ENCODE measurements at places on chromosomes 16 and 17. TPM values are rescaled to one million over a fixed set of nuclear protein-coding genes. Genes with fewer than 3 reads are reported as not detected.

- peak; percentile 98 for DNase-seq
These were observed at the start of gene PPL for GRCh38 chr16:4936991-4937781. TSS of gene PPL (minus strand) at chr16:4937148. CDS start at chr16:4937045, 103 bp downstream.

DNA sequence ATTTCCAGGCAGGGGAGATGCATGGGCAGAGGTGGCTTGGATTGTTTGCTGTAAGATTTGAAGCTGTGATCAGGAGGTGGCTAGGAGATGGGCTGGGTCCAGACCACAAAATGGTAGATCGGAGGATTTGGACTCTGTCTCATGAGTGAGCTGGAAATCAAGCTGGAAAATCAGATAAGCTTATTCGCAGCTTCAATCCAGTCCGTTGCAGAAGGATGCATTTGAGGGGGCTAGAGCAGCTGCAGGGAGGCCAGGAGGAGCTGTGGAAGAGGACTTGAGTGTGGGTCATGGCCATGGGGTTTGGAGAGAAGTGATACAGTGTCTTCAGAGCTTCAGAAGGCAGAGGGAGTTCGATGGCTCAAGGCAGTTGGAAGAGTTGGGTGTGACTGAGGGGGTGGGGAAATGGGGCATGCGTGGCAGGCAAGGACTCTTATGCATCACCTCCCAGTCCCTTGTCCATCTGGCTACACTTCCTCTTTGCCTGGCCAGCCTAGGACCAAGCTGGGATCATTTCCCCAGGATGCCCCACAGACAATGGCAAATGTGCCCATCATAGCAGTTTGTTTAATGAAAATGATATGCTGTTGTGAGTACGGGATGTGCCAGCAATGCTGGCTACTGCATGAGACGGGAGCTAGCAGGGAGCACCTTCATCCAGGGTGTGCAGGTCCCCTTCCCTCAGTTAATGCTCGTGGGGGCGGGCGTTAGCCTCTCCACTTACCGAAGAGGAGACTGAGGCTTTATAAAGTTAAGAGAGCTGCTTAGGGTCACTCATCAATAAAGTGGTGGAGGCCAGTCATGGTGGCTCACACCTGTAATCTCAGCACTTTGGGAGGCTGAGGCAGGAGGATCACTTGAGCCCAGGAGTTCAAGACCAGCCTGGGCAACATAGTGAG lies 20.6 kb downstream of the QPRT start:
- DNase-seq = no peak

- DNase-seq = no peak
These were observed 8.9 kb upstream of the KRT19 start for GRCh38 chr17:41536741-41537613.

The EVI2A gene
- total RNA-seq = 0.63 TPM

The KRT40 gene
- total RNA-seq = not detected

The GNAO1 gene
- total RNA-seq = 24.4 TPM

The WNK4 gene
- total RNA-seq = 0.53 TPM

The TPSG1 gene
- 0.15 TPM for total RNA-seq

All from left lobe of liver (tissue), 2 donors.